ENCODE measurements at places on chromosomes 5 and 9.
A peak's percentile ranks its signal among the peaks of the same experiment; 100 is the strongest.

DNA sequence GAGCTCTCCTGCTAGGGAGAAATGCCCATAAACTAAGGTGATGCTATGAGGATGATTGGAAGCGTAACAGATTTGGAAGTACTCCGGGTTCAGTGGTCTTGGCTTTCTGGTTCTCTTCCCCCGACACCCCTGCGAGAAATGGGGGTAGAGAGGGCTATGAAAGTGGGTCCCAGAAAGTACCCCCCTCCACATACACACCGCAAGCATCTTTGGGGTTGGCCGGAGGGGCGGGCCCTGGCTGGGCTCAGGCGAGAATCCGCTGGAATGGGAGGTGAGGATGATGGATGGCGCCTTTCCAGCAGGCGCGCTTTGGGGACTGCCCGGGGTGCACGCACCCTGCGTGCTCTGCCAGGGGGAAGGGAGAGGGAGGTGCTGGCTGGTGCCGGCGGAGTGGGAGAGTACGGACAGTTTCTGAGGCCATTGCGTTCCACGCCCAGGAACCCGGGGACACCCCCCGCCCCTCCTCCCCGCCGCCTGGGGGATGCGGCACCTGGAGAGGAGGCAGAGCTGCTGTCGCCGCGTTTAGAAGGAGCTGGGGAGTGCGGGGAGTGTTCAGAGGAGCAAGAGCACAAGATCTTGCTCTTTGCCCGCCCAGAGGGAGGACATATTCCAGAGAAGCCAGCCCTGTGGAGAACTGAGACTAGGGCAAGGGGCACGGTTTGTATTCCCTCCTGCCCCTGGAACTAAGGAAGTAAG is 1.9 kb downstream of the PCSK5 start:
- no peak for DNase-seq

DNA sequence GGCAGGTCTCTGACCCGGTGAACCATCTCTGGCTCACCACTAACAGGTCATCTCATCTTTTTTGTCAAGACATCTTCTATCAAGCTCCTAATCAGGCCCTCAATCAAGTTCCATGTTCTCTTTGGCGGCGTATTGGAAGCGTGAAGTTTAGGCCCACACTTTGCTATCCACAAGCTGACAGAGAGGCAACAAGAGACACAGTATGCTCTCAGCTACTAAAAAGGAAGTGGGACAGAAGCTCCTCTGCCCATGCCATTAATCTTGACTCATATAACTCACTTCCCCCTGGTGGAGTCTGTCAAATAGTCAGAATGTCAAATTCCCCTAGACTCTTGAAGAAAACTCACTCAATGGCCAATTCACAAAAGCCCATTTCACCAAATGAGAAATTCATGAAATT is 77.6 kb upstream of the TMC1 start:
- peak; percentile 39 for DNase-seq

GRCh38 chr9:82090046-82090445 is 101.5 kb downstream of the SPATA31D1 start:
- no peak for DNase-seq

- DNase-seq = no peak
Measured at GRCh38 chr5:33565324-33565723, 124.6 kb downstream of the TARS1 start.

DNA sequence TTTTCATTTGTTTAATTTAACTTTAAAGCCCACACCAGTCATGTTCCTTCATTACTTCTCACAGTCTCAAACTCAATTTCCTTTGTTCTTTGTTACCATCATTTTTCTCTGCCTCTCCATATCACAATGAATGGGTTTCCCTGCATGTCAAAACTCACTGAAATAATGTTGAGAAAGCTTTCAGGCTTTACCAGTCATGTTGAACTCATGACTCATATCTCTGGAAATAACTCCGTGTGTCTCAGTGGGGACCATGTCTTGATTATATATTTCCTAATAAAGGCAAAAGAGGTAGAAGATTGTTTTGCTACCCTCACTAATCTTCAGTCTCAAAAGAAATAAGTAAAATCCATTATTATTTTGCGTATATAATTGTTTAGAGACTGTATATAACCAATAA is 231.2 kb downstream of the CHSY3 start:
- no peak for DNase-seq

- no peak for DNase-seq
Measured at GRCh38 chr5:23268136-23268535, 239.3 kb upstream of the PRDM9 start.

GRCh38 chr5:81183811-81184748 is 49.0 kb upstream of the CKMT2 start:
- DNase-seq = no peak
